Type B pancreatic cell (in vitro differentiated cells): ENCODE measurements at places on chromosomes 4 and X.

DNA sequence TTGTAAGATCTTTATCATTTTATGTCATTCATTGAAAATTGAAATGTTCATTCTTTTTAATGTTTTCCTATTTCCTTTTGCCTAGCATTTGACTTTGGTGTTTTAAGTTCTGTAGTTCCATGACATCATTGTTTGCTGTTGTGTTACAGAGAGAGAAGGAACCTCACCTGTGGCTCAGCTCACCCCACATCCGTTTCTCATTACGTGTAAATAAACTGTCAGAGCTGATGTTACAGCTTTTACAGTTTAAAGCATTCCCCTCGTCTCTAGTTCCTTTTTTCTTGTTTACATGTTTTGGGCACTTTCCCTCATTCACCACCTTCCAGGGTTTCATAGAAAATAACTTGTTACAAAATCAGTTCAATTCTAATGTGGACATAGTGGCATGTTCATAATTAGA is 137.2 kb downstream of the FNIP2 start:
- DNase-seq, result no peak
- no peaks in the 10 kb centered on the region for H3K27me3 ChIP-seq
- H3K4me1 ChIP-seq, result peaks cover 22% of the 10 kb centered on the region
- peaks cover 10% of the 10 kb centered on the region for H3K36me3 ChIP-seq
- H3K4me3 ChIP-seq, result no peak overlapping the region

GRCh38 chr4:121316091-121316490 is 64.7 kb downstream of the QRFPR start:
- H3K4me3 ChIP-seq, result no peak overlapping the region
- DNase-seq, result no peak
- H3K4me1 ChIP-seq, result no peaks in the 10 kb centered on the region
- no peak overlapping the region for H3K27ac ChIP-seq
- no peaks in the 10 kb centered on the region for H3K36me3 ChIP-seq

DNA sequence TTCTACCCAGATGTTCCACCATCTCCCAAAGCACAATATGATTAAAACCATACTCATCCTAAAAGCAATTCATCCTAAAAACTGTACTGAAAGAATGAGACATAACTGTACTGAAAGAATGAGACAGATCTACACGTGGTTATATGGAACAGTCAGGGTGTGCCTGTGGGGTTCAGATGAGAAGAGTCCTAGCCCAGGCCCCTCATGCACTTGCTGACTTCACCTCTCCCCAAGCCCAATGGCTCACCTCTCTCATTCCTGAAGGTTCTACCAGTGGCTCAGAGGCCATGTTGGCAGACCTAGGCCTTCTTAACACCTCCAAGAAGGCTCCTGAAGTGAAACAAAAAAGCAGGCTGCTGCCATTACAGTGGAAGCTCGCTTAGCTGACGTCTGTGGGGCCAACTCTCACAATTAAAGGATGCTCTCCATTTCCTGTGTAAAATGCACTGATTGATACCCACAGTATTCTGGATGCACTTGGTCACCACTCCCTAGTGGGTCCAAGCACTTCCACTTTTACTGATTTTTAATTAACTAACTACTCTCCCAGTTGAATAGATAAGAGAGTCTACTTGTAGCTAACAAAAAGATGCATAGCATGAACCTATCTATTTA is 3.8 kb downstream of the PLAC1 start:
- no peak overlapping the region for H3K4me3 ChIP-seq
- no peak for DNase-seq
- H3K36me3 ChIP-seq, result no peaks in the 10 kb centered on the region
- no peak overlapping the region for H3K27ac ChIP-seq

DNA sequence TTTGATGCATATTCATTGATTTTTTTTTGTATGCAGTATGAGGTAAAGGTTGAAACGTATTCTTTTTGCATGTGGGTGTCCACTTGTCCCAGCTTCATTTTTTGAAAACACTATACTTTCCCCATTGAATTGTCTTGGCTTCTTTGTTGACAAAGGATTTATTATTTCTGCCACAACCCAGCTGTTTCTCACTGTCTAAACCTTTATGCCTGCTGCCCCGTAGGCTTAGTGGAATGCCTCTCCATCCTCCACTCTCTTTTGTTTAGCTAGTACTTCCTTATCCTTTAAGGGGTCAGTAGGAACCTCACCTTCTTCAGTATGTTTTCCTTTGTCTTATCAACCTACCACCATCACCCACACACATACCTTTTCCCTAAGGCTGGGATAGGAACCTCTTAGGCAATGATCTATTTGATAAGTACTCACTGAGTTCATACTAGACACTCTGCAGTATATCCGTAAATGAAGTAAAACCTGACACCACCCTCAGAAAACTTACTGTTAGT is 8.5 kb downstream of the FMR1 start:
- no peaks in the 10 kb centered on the region for H3K27me3 ChIP-seq
- DNase-seq, result no peak
- H3K36me3 ChIP-seq, result peaks cover 5% of the 10 kb centered on the region
- peaks cover 13% of the 10 kb centered on the region for H3K4me1 ChIP-seq
- H3K27ac ChIP-seq, result peak overlapping the region; percentile 11
- H3K4me3 ChIP-seq, result peak overlapping the region; percentile 27

DNA sequence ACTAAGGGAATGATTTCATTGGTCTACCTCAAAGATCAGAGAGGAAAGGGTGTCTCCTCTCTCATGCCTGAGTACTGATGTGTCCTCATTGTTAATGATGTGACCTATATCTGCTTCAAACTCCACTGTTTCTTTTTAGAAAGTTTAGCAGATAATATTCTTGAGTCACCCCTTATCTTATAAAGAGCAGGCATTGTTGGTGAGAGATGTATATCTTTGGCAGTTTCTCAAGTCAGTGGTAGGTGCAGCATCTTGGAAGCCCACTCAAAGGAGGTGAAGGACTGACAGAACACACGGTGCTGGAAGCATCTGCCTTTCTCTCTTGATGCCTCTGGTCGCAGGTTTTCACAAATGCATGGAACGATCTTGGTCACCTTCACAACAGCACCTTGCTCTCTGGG is 71.2 kb downstream of the ZNF518B start:
- H3K27ac ChIP-seq, result no peak overlapping the region
- peaks cover 4% of the 10 kb centered on the region for H3K27me3 ChIP-seq
- no peak overlapping the region for H3K4me3 ChIP-seq

GRCh38 chr4:183788308-183788905 is 116.7 kb upstream of the STOX2 start:
- H3K27ac ChIP-seq, result no peak overlapping the region
- H3K4me1 ChIP-seq, result peaks cover 7% of the 10 kb centered on the region
- no peak for DNase-seq

DNA sequence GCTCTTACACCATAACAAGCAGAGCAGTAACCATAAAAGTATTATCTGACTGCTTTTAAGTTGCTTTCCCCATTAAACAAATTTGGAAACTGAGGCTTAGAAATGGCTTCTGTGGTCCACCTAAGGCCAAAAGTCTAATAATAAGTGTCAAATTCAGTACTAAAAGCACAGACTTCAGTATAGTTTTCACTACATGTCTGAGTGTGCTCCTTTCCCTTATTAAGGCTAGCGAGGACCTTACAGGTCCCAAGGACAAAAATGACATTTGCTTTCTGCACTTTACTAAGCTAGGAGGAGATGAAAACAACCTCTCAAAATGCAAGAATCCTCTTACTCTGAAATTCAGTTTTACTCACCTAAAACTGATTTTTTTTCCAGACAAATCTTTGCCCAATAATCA is 127.2 kb downstream of the ENOX2 start:
- H3K27me3 ChIP-seq, result peaks cover 13% of the 10 kb centered on the region
- peaks cover 9% of the 10 kb centered on the region for H3K4me1 ChIP-seq
- no peak for DNase-seq
- no peak overlapping the region for H3K4me3 ChIP-seq

- H3K27ac ChIP-seq, result no peak overlapping the region
- H3K27me3 ChIP-seq, result peaks cover 4% of the 10 kb centered on the region
- no peaks in the 10 kb centered on the region for H3K36me3 ChIP-seq
- no peak for DNase-seq
Observed at GRCh38 chrX:1679238-1679637, 64.4 kb downstream of the ASMT start.

GRCh38 chr4:173498771-173499170 is 31.3 kb downstream of the HAND2 start:
- peaks cover 4% of the 10 kb centered on the region for H3K4me1 ChIP-seq
- no peak overlapping the region for H3K4me3 ChIP-seq
- peaks cover 4% of the 10 kb centered on the region for H3K36me3 ChIP-seq
- no peak overlapping the region for H3K27ac ChIP-seq
- DNase-seq, result no peak

DNA sequence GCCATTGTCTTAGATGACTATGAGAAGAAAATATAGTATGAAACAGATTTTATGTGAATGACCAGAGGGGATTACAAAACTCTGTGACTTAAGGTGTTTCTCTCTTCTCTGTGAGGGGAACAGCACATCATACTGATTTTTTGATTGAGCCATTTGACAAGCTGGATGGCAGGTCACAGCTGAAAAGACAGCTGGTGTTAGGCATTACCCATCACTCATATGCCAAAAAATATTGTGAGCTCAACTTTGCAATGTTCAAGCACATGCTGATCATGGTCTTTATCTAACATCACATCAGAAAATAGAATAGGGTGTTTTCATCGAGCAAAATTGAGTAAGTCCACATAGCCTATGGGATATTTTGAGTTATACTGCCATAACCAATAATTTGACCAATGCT is 86.7 kb upstream of the TECRL start:
- no peaks in the 10 kb centered on the region for H3K36me3 ChIP-seq
- no peak for DNase-seq
- no peaks in the 10 kb centered on the region for H3K27me3 ChIP-seq

DNA sequence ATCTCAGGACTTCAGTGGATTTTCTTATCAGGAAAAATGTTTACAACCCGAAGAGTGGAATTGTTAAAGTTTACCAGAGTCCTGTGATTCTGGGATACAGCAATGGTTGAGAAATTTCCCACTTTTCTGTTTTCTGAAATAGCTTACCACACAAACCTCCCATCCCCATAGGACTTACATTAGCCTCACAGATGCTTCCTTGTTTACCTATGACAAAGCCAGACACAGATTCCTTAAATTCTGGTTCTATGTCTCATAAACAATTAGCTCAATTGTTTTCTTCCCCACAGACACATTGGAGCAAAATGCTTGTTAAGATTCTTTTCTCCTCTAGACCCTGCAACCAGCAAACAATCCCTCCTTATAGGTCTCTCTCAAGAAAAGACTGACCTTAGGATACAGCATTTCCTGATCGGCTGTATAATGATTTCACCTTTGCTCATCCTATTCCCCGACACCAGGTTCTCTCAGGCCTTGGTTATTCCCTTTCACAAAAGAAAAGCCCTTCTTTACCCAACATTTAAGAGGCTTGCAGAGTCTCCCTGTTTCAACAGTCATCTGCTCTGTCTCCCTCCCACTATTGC is 886.2 kb downstream of the ARAP2 start:
- H3K4me1 ChIP-seq, result no peaks in the 10 kb centered on the region
- H3K36me3 ChIP-seq, result no peaks in the 10 kb centered on the region

DNA sequence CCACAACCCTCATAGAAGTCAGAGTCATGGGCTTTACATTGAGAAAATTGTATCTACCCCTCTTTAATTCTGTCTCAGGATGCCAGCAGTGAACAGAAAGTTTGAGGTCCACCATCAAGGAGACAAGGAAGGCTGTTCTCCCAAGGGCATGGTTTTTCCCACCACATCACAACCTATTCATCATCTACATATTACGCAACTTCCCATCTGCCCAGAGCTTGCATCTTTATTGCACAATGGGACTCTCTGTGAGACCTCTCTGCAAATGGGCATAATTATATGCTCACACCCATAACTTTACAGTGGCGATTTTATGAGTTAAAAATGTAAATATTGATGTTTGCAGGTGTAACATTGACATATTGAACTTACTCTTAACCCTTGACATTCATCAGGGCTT is 38.9 kb downstream of the PAGE2 start:
- no peak overlapping the region for H3K4me3 ChIP-seq
- H3K27ac ChIP-seq, result no peak overlapping the region
- no peaks in the 10 kb centered on the region for H3K4me1 ChIP-seq
- DNase-seq, result no peak
- no peaks in the 10 kb centered on the region for H3K36me3 ChIP-seq

DNA sequence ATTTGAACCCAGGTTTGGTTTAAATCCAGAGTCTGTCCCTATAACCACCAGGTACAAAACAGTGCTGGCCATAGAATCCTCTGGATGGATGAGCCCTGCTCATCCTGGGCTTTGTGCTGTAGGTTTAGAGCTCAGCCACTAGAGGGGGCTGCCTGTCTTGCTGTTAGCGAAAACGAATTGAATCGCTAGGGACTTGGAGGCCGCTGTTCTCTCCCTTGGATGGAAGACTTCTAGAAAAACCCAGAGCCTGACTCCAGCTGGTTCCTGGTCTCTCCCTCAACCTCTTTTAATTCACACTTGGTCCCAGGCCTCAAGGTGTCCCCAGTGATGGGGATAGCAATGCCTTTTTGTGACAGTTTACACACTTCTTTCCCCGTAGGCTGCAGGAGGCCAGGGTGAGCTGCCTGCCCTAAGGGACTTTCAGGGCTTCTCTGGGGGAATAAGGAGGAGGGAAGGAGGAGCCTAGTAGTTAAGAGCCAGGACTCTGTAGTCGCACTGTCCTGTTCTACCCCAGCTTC is 8.7 kb downstream of the RIPPLY1 start:
- no peaks in the 10 kb centered on the region for H3K4me1 ChIP-seq
- no peak overlapping the region for H3K4me3 ChIP-seq
- no peaks in the 10 kb centered on the region for H3K36me3 ChIP-seq
- no peak for DNase-seq

- no peaks in the 10 kb centered on the region for H3K27me3 ChIP-seq
- H3K36me3 ChIP-seq, result no peaks in the 10 kb centered on the region
- DNase-seq, result no peak
- no peak overlapping the region for H3K27ac ChIP-seq
Observed at GRCh38 chr4:143292858-143293257, 43.8 kb upstream of the GAB1 start.

GRCh38 chr4:173990126-173990868 is 293.2 kb downstream of the FBXO8 start:
- H3K36me3 ChIP-seq, result no peaks in the 10 kb centered on the region
- no peak overlapping the region for H3K27ac ChIP-seq
- H3K27me3 ChIP-seq, result peaks cover 7% of the 10 kb centered on the region
- no peaks in the 10 kb centered on the region for H3K4me1 ChIP-seq
- H3K4me3 ChIP-seq, result no peak overlapping the region

DNA sequence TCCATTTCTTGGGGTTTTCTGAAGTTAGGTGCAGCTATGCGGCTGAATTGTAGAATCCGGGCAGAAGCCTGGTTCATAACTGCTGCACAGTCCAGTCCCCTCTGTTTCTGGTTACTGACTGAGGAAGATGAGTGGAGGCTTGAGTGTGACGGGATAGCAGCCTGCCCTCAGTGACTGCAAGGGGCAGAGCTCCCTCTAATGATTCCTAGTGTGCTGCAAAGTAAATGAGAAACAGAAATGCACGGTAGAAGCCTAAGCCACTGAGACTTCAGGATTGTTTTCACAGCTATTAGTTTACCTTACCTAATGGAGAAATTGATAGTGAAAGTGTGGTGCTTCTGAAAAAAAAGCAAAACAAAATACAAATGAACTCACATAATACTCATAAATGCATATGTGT is 189.2 kb downstream of the GPM6A start:
- no peaks in the 10 kb centered on the region for H3K36me3 ChIP-seq
- no peak for DNase-seq
- H3K27ac ChIP-seq, result no peak overlapping the region
- H3K27me3 ChIP-seq, result no peaks in the 10 kb centered on the region
- no peak overlapping the region for H3K4me3 ChIP-seq

GRCh38 chr4:78602334-78602733 is 50.8 kb downstream of the ANXA3 start:
- peaks cover 25% of the 10 kb centered on the region for H3K36me3 ChIP-seq
- no peak for DNase-seq
- no peak overlapping the region for H3K4me3 ChIP-seq
- H3K27me3 ChIP-seq, result no peaks in the 10 kb centered on the region

GRCh38 chr4:14096396-14096965 is 469.0 kb upstream of the BOD1L1 start:
- H3K27me3 ChIP-seq, result peaks cover 4% of the 10 kb centered on the region
- DNase-seq, result no peak
- H3K4me1 ChIP-seq, result no peaks in the 10 kb centered on the region
- H3K4me3 ChIP-seq, result no peak overlapping the region
- H3K36me3 ChIP-seq, result no peaks in the 10 kb centered on the region
